ENCODE measurements at places on chromosomes 2 and 18. TPM values are rescaled to one million over a fixed set of nuclear protein-coding genes. Genes with fewer than 3 reads are reported as not detected.

The GAL3ST2 gene
- total RNA-seq: not detected

GRCh38 chr18:21605213-21605612 lies 4.7 kb upstream of the ESCO1 start:
- DNase-seq: no peak

DNA sequence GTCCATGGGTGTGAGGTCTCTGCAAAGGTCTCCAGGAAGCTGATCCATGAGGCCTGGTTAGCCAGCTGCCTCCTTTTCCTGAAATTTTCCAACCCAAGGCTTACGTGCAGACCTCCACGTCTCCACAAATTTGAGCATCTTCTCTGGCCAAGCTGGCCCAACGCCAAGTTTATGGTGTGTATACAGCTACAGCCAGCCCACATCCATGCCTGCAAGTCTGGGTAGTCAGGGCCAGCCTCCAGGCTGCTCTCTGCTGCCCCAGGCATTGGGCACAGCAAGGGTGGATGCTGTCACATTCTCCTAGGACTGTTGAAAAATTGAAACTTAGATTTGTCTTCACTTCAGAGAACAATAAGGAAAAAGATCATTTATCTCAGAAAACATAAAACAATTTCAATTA lies 525.5 kb upstream of the CHAC2 start:
- no peak for DNase-seq

DNA sequence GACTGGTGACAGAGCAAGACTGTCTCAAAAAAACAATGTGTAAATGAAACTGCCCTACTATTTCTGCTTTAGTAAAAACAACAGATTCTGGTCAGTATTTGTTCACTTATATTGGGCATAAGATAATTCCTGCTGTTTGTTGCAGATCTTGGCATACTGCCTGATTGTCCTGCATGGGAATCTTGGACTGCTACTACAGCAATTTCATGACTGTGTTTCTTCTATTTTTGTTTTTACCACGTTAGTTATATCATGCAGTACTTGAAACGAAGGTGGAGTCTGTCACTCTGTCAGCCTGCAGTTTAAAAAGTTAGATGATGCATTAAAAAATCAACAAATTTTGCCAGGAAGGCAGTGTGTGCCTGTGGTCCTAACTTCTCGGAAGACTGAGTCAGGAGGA lies 14.2 kb upstream of the CLASP1 start:
- no peak for DNase-seq

DNA sequence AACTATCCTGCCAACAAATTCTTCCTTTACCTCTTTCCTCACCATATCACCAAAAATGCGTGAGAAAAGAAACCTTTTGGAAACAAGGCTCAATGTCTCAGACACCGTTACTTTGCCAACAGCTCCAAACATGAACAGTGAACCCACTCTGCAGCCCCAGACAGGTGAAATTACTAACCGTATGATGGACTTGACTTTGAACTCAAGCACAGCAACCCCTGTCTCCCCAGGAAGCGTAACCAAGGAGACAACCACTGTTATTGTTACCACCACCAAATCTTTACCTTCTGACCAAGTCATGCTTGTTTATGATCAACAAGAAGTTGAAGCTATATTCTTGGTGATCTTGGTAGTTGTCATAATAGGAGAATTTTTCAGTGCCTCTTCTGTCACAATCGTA lies 28.4 kb downstream of the MFSD6 start:
- no peak for DNase-seq
